ENCODE measurements at places on chromosomes 5 and 9. TPM values are rescaled to one million over a fixed set of nuclear protein-coding genes. Genes with fewer than 3 reads are reported as not detected.

PCDHB12 gene
- 0.34 TPM for polyA plus RNA-seq

GABRG2 gene
- not detected for polyA plus RNA-seq

ABCA1 gene
- polyA plus RNA-seq, result 7.4 TPM

SLC36A2 gene
- polyA plus RNA-seq, result not detected

AGGF1 gene
- 8.4 TPM for polyA plus RNA-seq

CDH12 gene
- polyA plus RNA-seq, result not detected

OSMR gene
- polyA plus RNA-seq, result 0.60 TPM

CDX1 gene
- 330 TPM for polyA plus RNA-seq

PITX1 gene
- 6.3 TPM for polyA plus RNA-seq

MYMK gene
- not detected for polyA plus RNA-seq

SREK1 gene
- polyA plus RNA-seq, result 25.4 TPM

CCIN gene
- polyA plus RNA-seq, result 0.07 TPM

ZNF462 gene
- polyA plus RNA-seq, result 0.60 TPM

DAB2 gene
- polyA plus RNA-seq, result 17.9 TPM

SPINK4 gene
- 1,105 TPM for polyA plus RNA-seq

GLRX gene
- polyA plus RNA-seq, result 409 TPM

TERT gene
- polyA plus RNA-seq, result not detected

SPATA24 gene
- polyA plus RNA-seq, result 7.9 TPM

PAEP gene
- polyA plus RNA-seq, result not detected

C5orf22 gene
- polyA plus RNA-seq, result 15.6 TPM

IL4 gene
- polyA plus RNA-seq, result not detected

TPM2 gene
- 447 TPM for polyA plus RNA-seq

CDH18 gene
- not detected for polyA plus RNA-seq

FRMD3 gene
- 8.3 TPM for polyA plus RNA-seq

ODF2 gene
- polyA plus RNA-seq, result 22.0 TPM

PCDHB14 gene
- polyA plus RNA-seq, result not detected

LIFR gene
- 1.2 TPM for polyA plus RNA-seq

CCNI2 gene
- polyA plus RNA-seq, result 1.8 TPM

PLAC8L1 gene
- not detected for polyA plus RNA-seq

ANKRD31 gene
- not detected for polyA plus RNA-seq

OR1L8 gene
- not detected for polyA plus RNA-seq

PHYHD1 gene
- 8.1 TPM for polyA plus RNA-seq

SPATA6L gene
- 1.4 TPM for polyA plus RNA-seq

GLRA1 gene
- not detected for polyA plus RNA-seq

NRARP gene
- 20.4 TPM for polyA plus RNA-seq

PTPDC1 gene
- 2.5 TPM for polyA plus RNA-seq

PCDHGC5 gene
- polyA plus RNA-seq, result 0.26 TPM

ANKRD20A1 gene
- polyA plus RNA-seq, result 1.6 TPM

GLDC gene
- not detected for polyA plus RNA-seq
